GM23248 (cell line): ENCODE measurements at places on chromosomes 6 and 20.

DNA sequence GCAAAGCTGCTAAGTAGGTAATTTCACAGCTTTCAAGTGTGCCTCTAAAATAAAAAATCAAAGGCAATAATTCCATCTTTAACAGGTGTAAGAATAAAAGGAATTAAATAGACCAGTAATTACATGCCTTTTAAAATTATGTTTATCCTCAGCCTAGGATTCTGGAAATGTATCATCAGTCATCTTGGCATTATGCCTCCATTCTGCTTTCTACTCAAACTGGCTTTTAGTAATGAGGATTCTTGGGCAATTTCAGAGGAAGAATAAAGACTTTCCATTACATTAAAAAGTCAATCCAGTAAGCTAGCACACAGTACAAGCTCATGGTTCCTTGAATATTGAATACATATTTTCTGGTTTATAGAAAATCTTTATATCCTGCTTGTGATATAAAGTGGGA lies 44.7 kb downstream of the GSTA2 start:
- no peaks in the 10 kb centered on the region for H3K36me3 ChIP-seq
- H3K27ac ChIP-seq: no peak overlapping the region
- H3K4me3 ChIP-seq: no peak overlapping the region
- peaks cover 2% of the 10 kb centered on the region for H3K4me1 ChIP-seq

GRCh38 chr6:136216503-136217401 lies 33.4 kb downstream of the MTFR2 start:
- H3K27me3 ChIP-seq: no peaks in the 10 kb centered on the region
- no peak for DNase-seq
- H3K27ac ChIP-seq: no peak overlapping the region
- no peaks in the 10 kb centered on the region for H3K4me1 ChIP-seq
- H3K36me3 ChIP-seq: no peaks in the 10 kb centered on the region

DNA sequence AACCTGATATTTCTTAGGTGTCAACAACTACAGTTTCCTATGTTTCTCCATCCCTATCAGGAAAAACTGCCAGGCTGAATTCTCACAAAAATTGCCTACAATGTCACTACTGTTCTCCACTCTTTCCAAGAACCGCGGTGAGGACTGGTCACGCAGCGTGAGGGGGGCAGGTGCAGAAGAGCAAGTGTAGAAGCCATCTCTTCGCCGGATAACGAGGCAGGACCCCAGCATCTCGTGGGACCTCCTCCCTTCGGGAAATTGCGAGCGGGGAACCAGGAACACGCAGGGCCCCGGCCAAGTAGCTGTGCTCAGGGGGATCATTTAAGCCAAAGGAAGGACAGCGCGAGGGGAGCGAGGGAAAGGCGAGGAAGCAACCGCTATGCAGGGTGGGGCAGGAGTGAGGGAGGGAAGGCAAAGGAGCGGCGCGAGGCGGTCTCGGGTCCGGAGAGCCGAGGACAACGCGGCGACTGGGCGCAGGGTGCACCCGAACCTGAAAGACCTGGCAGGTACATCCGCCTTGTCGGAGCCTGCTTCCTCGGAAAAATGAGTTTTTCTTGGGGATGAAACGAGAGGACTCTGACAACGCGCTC lies 559 bp downstream of the APMAP start:
- H3K27me3 ChIP-seq: no peaks in the 10 kb centered on the region
- peak overlapping the region; percentile 86 for H3K4me3 ChIP-seq
- H3K36me3 ChIP-seq: no peaks in the 10 kb centered on the region
- peaks cover 16% of the 10 kb centered on the region for H3K4me1 ChIP-seq
- peak; percentile 56 for DNase-seq

DNA sequence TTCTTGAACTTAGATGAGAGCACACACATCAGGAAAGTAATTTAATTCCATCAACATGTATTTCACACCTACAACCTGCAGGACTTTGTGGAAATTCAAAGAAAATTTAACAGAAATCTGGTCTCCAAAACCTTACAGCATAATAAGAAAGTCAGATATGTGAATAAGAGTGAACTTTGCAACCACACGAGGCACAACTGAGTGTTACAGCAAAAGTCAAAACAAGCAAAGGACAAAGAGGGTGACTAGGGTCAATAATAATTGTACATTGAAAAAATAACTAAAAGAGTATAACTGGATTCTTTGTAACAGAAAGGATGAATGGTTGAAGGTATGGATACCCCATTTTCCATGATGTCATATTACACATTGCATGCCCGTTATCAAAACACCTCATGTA lies 113.8 kb downstream of the MTFR2 start:
- no peaks in the 10 kb centered on the region for H3K36me3 ChIP-seq
- no peak overlapping the region for H3K27ac ChIP-seq
- no peak overlapping the region for H3K4me3 ChIP-seq
- no peaks in the 10 kb centered on the region for H3K4me1 ChIP-seq
- no peaks in the 10 kb centered on the region for H3K27me3 ChIP-seq
- DNase-seq: no peak

DNA sequence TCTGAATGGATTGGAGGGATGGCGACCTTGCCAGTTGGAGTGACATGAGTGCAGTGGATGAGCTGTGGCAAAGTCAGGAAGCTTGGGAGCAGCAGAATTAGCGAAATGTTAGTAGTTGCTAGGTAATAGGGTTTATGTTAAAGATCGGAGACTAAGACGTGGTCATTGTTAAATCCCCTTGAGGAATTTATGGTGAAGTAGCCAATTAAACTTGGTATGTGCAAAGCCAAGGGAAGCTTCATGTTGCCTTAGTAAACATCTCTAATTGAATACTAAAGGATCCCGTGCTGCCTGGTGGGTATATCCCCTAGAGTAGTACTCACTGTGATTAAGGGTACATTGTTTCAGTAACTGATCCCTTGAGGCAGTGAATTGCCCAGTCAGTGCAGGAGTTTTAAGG lies 106.0 kb downstream of the PRIM2 start:
- no peaks in the 10 kb centered on the region for H3K36me3 ChIP-seq
- H3K4me3 ChIP-seq: no peak overlapping the region
- H3K27me3 ChIP-seq: no peaks in the 10 kb centered on the region
- DNase-seq: no peak
- no peak overlapping the region for H3K27ac ChIP-seq

GRCh38 chr6:170232186-170233002 lies 58.5 kb downstream of the DLL1 start:
- H3K4me3 ChIP-seq: no peak overlapping the region
- DNase-seq: peak; percentile 31
- H3K36me3 ChIP-seq: no peaks in the 10 kb centered on the region
- no peaks in the 10 kb centered on the region for H3K4me1 ChIP-seq
- no peaks in the 10 kb centered on the region; the same call in 1 of the 2 replicates for H3K27me3 ChIP-seq

GRCh38 chr6:159525445-159526025 lies 167.5 kb downstream of the SOD2 start:
- DNase-seq: no peak
- no peaks in the 10 kb centered on the region; the same call in 1 of the 2 replicates for H3K27me3 ChIP-seq
- no peak overlapping the region for H3K27ac ChIP-seq
- H3K4me3 ChIP-seq: no peak overlapping the region
- no peaks in the 10 kb centered on the region for H3K36me3 ChIP-seq

GRCh38 chr6:47420394-47421371 lies 56.9 kb upstream of the CD2AP start:
- no peaks in the 10 kb centered on the region for H3K36me3 ChIP-seq
- peak; percentile 29 for DNase-seq
- no peak overlapping the region for H3K27ac ChIP-seq
- 0 out of 2 replicates have a peak, but pooled peaks cover 5% of the 10 kb centered on the region for H3K27me3 ChIP-seq

- H3K36me3 ChIP-seq: no peaks in the 10 kb centered on the region
- peaks cover 17% of the 10 kb centered on the region; the same call in 1 of the 2 replicates for H3K4me1 ChIP-seq
- H3K4me3 ChIP-seq: peak overlapping the region; percentile 44
- H3K27ac ChIP-seq: no peak overlapping the region
- DNase-seq: peak; percentile 61
These were observed 27.6 kb upstream of the NFATC2 start for GRCh38 chr20:51569815-51570738.

GRCh38 chr6:8047541-8048292 lies 16.5 kb downstream of the BLOC1S5 start:
- no peaks in the 10 kb centered on the region for H3K36me3 ChIP-seq
- no peaks in the 10 kb centered on the region for H3K27me3 ChIP-seq
- peaks cover 6% of the 10 kb centered on the region for H3K4me1 ChIP-seq
- H3K27ac ChIP-seq: no peak overlapping the region
- no peak overlapping the region for H3K4me3 ChIP-seq
- DNase-seq: peak; percentile 50

GRCh38 chr6:53536561-53536960 lies 8.3 kb downstream of the GCLC start:
- H3K36me3 ChIP-seq: no peaks in the 10 kb centered on the region
- no peaks in the 10 kb centered on the region for H3K27me3 ChIP-seq
- no peaks in the 10 kb centered on the region for H3K4me1 ChIP-seq
- no peak overlapping the region for H3K4me3 ChIP-seq
- no peak overlapping the region for H3K27ac ChIP-seq
- DNase-seq: no peak

- H3K36me3 ChIP-seq: no peaks in the 10 kb centered on the region
- no peaks in the 10 kb centered on the region for H3K4me1 ChIP-seq
- DNase-seq: no peak
These were observed 185.6 kb downstream of the OR2B2 start for GRCh38 chr6:27726619-27727023.

DNA sequence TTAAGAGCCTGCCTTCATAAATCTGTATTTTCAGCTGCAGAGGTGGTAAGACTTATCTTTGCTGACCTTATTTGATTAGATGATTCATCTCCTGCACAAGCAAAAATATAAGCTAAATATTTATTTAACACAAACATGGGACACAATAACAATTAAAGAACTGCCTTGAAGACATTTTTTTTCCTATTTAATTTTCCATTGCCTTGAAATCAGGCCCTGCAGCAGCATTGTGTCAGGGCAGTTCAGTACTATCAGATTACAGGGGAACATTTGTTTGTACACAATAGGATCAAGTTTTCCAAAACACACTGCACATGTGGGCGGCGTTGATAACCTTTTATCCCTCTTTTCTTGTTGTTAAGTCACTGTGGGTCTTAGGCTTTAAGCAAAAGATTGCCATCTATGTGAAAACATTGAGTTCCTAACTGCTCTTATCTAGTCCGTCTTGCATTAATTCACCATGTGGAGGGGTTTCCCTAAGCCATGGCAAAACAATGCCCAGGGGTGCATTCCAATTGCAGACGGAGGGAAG lies 7.4 kb downstream of the ADGRF5 start:
- H3K27ac ChIP-seq: no peak overlapping the region
- no peak overlapping the region for H3K4me3 ChIP-seq
- no peaks in the 10 kb centered on the region for H3K27me3 ChIP-seq
- no peaks in the 10 kb centered on the region for H3K36me3 ChIP-seq
- no peak for DNase-seq
- H3K4me1 ChIP-seq: no peaks in the 10 kb centered on the region

DNA sequence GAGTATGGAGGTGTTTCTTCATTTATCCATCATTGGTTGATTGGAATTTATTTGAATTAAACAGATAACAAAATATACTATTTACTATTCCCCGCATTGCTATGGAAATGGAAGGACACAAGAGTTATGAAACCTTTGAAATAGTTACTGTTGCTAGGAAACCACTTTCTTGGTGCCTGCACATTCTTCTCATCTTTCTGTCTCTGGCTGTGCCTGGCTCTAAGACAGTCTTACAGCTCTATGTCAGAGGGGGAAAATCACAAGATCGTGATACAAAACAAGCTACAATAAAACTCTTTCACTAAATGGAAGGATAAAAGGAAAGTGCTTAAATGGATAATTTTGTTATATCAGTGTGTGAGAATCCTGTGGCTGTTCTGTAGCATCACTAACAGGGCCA lies 453.0 kb downstream of the LMBRD1 start:
- no peak overlapping the region for H3K27ac ChIP-seq
- H3K4me3 ChIP-seq: no peak overlapping the region

- no peak for DNase-seq
- no peaks in the 10 kb centered on the region for H3K36me3 ChIP-seq
- H3K4me3 ChIP-seq: no peak overlapping the region
- peaks cover 30% of the 10 kb centered on the region for H3K4me1 ChIP-seq
These were observed 2.4 kb downstream of the SLC29A1 start for GRCh38 chr6:44225579-44226325.

GRCh38 chr20:62523473-62524203 lies 47.8 kb upstream of the GATA5 start:
- peak; percentile 32 for DNase-seq
- no peak overlapping the region for H3K27ac ChIP-seq
- H3K4me1 ChIP-seq: no peaks in the 10 kb centered on the region

- no peaks in the 10 kb centered on the region for H3K36me3 ChIP-seq
- peak; percentile 90 for DNase-seq
- H3K27ac ChIP-seq: peak overlapping the region; percentile 98
These were observed 308.1 kb downstream of the FOXC1 start for GRCh38 chr6:1917626-1918371.

GRCh38 chr20:13784271-13784892 lies 337 bp downstream of the ESF1 start:
- H3K4me1 ChIP-seq: peaks cover 22% of the 10 kb centered on the region
- peak overlapping the region; percentile 80 for H3K27ac ChIP-seq
- peaks cover 25% of the 10 kb centered on the region for H3K36me3 ChIP-seq

DNA sequence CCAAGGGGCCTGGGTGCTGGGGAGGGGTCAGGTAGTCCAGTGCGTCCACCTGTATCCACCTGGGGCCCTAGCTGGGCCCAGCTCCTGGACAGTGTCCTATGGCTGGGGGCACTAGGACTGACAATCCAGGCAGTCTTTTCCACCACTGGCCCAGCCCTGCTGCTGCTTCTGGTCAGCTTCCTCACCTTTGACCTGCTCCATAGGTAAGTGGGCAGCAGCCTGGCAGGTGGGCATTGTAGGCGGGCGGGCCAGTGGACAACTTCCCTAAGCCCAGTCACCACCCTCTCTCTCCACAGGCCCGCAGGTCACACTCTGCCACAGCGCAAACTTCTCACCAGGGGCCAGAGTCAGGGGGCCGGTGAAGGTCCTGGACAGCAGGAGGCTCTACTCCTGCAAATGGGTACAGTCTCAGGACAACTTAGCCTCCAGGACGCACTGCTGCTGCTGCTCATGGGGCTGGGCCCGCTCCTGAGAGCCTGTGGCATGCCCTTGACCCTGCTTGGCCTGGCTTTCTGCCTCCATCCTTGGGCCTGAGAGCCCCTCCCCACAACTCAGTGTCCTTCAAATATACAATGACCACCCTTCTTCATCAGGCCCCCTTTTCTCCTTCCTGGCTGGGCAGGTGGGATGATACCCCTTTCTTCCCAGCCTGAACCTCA lies 584 bp downstream of the C20orf141 start:
- H3K36me3 ChIP-seq: no peaks in the 10 kb centered on the region
- H3K27me3 ChIP-seq: peaks cover 10% of the 10 kb centered on the region
- peaks cover 13% of the 10 kb centered on the region for H3K4me1 ChIP-seq
- peak overlapping the region; percentile 23 for H3K27ac ChIP-seq

- no peak for DNase-seq
- no peak overlapping the region for H3K4me3 ChIP-seq
- no peak overlapping the region for H3K27ac ChIP-seq
- H3K4me1 ChIP-seq: peaks cover 15% of the 10 kb centered on the region
- no peaks in the 10 kb centered on the region for H3K36me3 ChIP-seq
- H3K27me3 ChIP-seq: no peaks in the 10 kb centered on the region
These were observed 97.0 kb downstream of the NRN1 start for GRCh38 chr6:5909721-5910120.

DNA sequence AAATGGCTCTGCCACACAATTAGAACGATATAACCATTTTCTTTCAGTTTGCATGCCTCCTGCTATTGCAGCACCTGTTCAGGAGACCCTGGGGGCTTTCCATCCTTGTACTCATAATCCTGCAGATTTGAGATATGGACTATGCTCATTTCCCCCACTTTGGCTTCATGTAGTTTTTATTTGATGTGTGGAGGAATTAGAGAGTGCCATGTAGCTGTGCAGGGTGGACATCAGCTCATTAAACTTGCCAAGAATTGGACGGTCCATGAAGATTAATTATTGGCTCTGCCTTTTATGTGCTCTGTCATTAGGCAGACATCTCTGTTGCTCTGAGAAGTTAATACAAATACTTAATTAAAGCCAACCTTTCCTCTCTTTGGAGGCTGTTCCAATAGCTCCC lies 66.2 kb upstream of the CD83 start:
- no peak for DNase-seq
- H3K27ac ChIP-seq: no peak overlapping the region
- H3K27me3 ChIP-seq: no peaks in the 10 kb centered on the region
- peaks cover 4% of the 10 kb centered on the region; the same call in 1 of the 2 replicates for H3K4me1 ChIP-seq
- H3K36me3 ChIP-seq: no peaks in the 10 kb centered on the region
